ENCODE measurements at places on chromosomes 1 and 21.

DNA sequence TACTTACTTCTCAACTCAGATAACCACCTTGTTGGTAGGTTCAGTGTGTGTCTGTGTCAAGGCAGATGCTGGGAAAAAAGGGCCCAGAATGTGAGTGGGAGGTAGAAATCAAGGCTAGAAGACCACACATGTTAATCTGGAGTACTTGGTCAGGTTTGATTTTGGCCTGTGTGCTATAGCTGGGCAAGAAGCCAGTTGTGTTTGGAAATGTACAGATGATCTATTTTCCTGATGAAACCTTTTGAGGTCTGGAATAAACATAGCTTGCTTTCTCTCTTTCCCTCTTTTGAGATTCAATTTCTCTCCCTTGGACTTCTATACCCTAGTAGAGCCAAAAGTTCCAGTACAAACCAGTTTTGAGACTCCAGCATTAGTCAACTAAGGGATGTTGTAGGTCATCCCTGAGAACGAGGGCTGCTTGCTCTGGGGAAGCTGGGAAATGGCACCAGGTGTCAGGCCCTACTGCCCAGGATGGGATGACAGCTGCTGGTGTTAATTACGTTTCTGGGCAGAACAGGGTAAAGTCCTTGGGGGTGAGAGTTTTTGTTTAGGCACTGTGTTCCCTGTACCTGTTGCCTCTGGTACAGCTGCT lies 15.8 kb downstream of the MAPKAPK2 start:
- DNase-seq, result no peak

- DNase-seq, result no peak
These were observed 24.8 kb downstream of the PCSK9 start for GRCh38 chr1:55064071-55064581.

- no peak for DNase-seq
These were observed 295.8 kb downstream of the MATN1 start for GRCh38 chr1:30427545-30427944.

DNA sequence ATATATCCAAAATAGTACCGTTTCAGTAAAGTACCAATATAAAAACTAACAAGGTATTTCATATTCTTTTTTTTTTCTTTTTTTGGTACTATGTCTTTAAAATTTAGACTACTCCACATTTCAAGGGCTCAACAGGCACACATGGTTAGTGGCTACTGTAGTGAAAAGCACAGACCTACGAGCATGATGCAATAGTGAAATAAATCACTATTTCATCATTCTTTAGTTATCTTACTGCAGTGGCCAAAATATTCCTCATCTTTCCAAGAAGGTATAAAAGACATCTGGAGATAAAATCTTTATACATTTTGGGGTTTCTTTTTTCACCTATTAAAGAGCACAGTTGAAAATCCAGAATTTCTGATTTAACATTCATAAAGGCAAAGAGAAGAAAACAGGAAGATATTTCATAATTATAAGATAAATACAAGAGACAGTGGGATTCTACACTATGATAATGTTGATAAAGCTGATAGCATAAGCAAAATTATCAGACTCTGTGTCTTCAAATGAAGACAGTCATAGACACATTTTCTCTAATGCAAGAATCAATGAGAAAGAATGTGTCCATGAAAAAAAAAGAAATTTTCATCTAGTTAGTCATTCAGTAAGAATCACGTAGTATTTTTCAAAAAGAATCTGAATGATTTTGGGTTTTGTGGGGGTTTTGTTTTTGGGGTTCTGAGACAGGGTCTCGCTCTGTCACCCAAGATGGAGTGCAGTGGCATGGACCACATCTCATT lies 41.9 kb downstream of the CEP170 start:
- no peak for DNase-seq

- no peak for DNase-seq
These were observed 12.1 kb upstream of the KDF1 start for GRCh38 chr1:26972390-26972789.

- DNase-seq, result no peak
These were observed 17.0 kb downstream of the GPBP1L1 start for GRCh38 chr1:45669379-45669778.

DNA sequence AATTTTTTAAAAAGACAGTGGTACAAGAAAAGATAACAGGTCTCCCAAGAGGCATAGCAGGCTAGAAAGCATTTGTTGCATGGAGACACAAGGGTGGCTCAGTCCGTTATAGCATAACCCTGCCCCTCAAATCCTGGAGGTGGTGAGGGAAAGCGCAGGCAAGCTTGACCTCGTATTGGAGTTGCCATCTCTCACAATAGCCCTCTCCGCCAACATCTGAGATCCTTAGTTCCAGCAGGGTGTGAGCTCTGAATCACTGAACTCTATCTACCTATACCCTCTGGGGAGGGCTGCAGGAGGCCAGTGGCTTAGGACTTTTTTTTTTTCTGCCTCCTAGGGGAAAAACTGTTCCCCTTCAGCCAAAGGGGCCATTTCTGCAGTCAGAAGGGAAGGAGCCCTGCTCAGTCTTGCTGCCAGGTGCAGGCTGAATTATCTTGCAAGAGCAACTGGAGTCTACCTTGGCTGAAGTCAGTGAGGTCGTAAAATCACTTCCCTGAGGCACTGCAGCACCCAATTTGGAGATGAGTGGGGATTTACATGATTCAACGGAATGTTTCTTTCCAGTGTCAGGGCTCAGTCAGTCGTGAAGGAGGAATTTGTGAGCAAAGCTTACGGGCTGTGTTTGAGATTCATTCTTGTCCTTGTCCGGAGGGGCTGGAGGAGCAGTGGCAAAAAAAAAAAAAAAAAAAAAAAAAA lies 17.2 kb upstream of the C8A start:
- no peak for DNase-seq

DNA sequence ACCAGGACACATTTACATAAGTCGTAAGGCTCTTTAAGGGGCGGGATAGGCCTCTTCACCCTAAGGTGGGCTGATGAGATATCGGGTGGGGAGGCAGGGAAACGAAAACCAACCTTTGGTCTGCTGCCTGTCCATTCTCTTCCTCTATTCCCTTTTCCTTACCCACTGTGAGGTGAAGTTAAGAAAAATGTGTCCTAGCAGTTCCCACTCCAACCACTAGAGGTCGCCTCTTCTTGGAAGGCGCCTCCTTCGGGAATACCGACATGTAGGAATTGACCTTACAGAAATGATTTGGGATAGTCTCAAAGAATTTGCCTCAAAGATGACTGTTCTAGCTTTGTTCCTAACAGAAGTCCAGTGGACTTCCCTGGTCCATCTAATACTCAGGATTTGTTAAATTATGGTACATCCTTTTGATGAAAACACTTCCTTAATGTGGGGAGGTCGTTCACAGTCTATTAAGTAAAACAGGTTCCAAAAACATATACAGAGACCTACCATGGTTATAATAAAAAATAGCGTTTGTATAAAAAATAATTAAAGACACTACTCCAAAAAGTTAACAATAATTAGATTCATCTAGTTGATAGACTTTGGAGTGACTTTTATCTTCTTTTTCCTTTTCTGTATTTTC lies 14.1 kb downstream of the AZIN2 start:
- DNase-seq, result no peak

DNA sequence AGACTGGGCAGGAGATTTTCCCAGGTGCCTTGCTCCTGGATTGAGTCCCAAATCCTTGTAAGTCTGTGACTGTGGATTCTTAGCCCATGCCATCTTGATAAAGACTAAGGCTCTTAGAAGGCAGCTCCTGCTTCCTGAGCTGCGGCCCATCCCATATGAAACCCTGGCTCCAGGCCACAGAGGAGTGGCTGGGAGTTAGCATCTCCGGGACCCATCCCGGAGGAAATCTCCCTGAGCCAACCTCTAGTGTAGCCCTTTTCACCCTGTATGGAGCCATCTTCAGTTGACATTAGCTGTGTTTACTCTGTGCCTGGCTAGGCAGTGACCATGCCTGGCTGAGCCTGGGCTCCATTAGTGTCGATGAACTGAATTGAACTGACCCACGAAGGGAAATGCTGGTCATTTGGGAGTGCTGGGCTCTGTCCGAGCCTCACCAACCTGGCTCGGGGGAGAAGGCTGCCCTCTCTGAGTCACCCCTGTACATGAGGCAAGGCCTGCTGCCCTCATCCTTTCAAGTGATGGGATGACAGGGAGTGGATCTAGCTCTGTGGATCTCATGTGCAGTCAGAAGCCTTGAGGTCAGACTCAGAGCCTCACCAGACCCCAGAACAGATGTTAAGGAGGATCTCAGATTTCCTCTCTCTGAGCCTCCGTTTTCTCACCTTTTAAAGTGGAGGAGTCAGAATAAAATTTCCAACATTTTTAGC lies 37.5 kb downstream of the LGR6 start:
- DNase-seq, result no peak

DNA sequence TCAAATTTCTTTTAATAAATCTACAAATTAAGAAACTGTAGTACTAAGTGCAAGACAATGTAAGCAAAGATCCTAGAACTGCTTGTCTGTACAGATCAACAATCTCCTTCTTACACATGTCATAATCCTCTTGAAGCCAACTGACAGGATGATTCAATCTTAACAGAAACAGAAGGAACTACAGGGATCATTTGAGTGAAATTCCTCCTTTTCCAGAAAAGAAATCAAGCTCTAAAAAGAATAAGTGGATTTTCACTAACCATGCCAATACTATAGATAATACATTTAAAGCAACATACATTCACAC lies 53.2 kb downstream of the RAB3GAP2 start:
- DNase-seq, result no peak

DNA sequence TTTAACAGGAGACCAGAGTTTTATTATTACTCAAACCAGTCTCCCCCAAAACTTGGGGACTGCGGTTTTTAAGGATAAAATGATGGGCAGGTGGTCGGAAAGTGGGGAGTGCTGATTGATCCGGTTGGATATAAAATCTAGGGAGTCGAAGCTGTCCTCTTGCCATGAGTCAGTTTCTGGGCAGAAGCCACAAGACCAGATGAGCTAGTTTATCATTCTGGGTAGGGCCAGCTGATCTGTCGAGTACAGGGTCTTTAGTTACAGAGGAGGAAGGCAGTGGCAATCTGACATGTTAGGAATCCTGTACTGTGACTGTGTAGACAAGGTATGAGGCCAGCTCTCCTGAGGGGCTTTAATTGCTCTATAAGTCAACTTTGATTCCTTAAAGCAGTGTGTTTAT lies 22.9 kb upstream of the FOXE3 start:
- no peak for DNase-seq

DNA sequence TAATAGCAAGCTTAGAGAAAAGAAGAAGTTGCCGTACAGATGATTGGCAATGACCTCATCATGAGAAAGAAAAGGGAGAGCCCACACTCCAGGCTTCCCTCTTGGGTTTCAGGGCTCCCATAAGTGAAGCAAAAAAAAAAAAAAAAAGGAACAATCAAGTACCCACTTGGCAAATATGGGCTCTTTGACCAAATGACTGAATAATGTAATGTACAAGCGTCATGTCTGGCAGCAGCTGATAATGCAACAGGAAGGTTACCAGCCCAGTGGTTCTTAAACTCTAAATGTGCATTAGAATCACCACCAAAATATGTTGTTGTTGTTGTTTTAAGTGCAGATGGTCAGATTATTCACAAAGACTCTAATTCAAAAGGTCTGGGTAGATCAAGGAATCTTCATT lies 13.5 kb downstream of the TNFSF4 start:
- no peak for DNase-seq

- DNase-seq, result no peak
These were observed 30.1 kb downstream of the TOMM20 start for GRCh38 chr1:235098547-235098946.

GRCh38 chr1:211607754-211608473 lies 29.0 kb upstream of the SLC30A1 start:
- DNase-seq, result no peak

GRCh38 chr1:43251024-43251423 lies 18.8 kb upstream of the TMEM125 start:
- no peak for DNase-seq

DNA sequence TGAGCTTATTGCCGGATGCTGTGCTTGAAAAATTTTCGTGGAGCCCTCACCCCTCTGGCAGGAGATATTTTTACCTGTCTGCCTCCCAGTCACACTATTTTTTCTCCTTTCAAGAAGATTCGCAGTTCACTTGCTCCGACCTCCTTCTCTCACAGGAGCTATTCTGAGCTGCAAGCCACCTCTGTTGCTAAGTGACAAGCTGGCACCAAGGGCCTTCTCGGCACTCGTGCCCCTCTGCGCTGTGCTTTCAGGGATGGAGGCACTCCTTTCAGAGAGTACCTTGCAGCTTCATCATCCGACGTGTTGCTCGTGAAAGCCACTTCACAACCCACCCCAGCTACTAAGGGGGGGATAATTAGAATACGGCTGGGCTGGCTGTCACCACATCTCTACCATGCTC lies 11.6 kb downstream of the SLC6A17 start:
- DNase-seq, result no peak

- no peak for DNase-seq
These were observed 1.3 kb downstream of the SLC2A1 start for GRCh38 chr1:42957229-42957879.

- DNase-seq, result no peak
These were observed 31.9 kb downstream of the NEK2 start for GRCh38 chr1:211643324-211644212.

DNA sequence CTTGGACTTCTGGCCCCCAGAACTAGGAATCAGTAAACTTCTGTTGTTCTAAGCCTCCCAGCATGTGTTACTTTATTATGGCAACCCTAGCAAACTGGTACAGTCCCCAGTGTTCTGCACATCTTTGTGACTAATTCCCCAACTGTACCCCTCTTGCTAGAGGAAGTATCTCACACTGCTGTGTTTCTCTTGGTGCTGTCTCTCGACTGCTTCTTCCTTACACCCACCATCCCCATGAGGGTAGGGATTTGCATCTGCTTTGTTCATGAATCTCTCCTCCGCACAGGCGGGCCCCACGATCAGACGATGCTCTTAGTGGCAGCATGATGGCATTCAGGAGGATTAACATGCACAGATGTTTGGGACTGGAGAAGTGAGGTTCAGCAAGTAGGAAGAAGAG lies 46.7 kb downstream of the CLIC6 start:
- DNase-seq, result no peak

- no peak for DNase-seq
These were observed 118.4 kb downstream of the RHOU start for GRCh38 chr1:228853637-228854036.

DNA sequence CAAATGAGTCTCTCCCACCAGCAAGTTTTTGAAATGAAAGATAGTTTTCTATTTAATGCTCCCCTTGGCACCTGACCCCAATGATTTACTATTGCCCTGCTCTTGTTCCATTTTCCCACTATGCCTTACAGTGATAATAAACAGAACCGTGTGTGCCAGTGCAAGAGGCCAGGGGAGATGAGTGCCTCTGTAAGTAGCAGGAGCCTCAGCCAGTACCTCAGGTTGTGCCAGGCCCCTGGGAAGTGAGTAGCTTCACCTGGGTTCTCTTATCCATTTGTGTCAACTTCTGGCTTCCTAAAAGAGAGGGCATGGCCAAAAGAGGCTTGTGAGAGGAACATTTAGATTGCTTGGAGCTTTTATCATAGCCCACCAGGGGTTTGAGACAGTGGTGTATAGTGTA lies 3.4 kb upstream of the ROR1 start:
- no peak for DNase-seq

DNA sequence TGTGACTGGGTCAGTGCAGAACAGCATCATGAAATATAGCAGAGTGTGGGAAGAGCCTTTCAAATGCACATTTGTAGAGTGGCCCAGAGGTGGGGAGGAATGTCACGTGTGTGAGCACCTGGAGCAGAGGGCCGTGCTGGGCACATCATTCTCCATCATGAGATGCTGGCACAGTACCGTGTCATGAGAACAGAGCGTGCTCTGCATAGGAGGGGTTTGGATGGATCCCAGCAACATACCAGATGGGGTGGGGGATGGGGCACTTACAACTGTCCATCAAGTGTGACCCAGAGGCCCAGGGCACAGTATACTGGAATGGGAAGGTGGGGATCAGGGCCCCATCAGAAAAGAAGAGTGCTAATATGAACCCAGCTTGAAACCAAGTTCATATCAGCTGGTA lies 182.0 kb downstream of the LMX1A start:
- no peak for DNase-seq
